ENCODE measurements at places on chromosomes 2 and 18.

DNA sequence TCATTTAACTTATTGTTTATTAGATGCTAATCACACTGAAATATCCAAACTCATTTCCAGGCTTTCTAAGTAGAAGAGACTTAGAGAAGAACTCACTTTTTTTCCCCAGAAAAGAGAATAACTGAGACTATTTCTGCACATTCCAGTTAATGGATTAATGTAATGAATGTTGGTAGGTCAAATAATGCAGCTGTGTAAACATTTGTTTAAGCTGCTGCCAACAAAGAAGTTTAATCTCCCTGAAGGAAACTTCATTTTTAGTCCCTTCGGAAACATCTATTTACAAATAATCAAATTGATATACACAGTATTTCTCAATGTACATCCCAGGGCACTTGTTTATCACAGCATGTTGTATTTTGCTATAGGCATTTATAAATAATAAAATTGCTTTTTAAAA lies 126.9 kb downstream of the KCNS3 start:
- DNase-seq, result no peak

DNA sequence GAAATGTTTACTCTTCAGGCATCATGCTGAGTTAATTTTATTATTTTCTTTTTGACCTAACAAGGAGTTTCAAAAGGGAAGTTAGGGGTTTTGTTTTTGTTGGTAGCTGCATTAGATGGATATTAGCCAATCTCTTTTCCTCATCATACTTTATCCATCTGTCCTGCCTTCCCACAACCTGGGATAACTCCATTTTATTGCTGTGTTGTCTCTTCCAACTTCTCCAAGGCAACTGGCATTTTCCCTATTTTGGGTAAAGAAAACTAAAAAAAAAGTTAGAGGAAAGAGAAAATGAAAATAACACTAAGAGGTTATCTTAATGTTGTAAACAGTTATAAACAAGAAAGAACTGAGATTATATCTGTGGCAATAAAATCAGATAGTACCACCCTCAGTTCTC lies 147.0 kb downstream of the PID1 start:
- DNase-seq, result no peak

GRCh38 chr2:233424154-233424951 lies 70.1 kb downstream of the DGKD start:
- peak; percentile 96 for DNase-seq

- DNase-seq, result no peak
These were observed 163.1 kb downstream of the TNS1 start for GRCh38 chr2:217839750-217840107.

DNA sequence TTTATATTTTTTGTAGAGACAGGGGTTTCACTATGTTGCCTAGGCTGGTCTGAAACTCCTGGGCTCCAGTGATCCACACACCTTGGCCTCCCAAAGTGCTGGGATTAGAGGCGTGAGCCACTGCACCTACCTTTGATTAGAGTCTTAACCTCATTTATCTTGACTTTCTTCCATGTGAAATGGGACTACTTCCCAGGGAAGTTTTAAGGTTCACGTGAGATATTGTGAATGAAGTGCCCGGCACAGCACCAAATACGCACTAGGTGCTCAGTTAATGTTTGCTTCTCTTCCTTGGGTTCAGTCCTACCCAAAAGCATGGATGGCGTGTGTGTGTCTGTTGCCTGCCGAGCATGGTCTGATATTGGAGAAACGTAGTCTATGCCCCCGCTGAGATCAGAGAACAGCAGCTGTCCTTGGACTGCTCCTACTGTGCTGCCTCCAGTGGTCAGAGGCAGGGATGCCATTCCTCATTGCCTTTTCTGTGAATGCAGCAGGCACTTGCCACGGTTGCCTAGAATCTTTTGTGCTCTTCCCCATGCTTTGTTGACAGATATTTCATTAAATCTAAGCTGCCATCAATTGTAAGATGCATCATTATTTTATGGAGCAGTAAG lies 12.3 kb upstream of the TFCP2L1 start:
- DNase-seq, result no peak

DNA sequence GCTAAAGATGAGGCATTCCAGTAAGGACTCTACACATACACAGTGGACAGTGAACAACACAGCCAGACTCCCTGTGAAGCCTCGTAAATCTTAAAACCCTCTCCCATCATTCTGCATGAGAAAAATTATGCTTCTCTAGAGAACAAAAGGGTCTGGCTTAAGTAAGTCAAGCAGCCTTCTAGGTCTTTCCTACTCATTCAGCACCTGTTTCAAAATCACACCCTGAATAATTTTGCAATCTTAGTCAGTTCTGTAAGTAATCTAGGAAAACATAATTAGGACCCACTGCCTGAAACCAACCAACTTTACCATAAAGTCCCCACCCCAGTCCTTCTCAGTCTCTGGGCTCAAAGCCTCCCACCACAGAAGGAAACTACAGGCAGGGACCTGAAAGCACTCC lies 19.7 kb downstream of the IAH1 start:
- DNase-seq, result no peak

DNA sequence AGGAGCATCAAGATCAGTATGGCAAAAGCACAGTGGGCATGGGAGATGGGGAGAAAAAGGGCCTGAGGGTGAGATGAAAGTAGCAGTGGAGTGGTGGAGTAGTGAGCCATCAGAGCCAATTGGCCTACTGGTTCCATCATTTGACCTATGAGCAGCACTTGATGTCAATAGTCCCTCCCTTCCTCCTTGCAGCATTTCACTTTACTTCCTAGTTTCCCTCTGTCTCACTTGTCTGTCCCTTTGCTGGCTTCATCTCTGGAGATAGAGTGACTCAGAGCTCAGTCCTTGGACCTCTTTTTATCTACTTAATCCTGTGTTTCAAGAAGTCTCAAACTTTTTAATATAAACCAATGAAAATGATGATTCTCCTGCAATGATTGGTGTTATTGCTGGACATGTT lies 32.1 kb downstream of the FBXO48 start:
- DNase-seq, result no peak

DNA sequence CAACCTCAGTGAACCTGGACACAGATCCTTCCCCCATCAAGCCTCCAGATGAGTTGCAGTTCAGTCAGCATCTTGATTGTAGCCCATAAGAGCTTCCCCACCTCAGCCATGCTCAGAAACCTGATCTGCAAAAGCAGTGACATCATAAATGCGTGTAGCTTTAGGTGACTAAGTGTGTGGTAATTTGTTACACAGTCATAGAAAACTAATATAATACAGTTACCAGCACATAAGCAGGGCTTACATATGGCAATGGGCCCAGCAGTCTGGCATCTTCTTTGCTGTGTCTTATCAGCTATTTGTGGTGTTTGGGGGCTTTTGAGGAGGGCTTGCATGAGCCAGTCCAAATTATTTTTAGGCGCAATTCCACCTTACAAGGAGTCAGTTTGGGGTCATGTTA lies 807.0 kb downstream of the SLC4A3 start:
- DNase-seq, result peak; percentile 42

- peak; percentile 51 for DNase-seq
These were observed at the start of gene CDCA7 for GRCh38 chr2:173354582-173355131. TSS of gene CDCA7 (plus strand) at chr2:173354872. CDS start at chr2:173354964, 92 bp downstream.
